ENCODE measurements at places on chromosomes 5 and 9. TPM values are rescaled to one million over a fixed set of nuclear protein-coding genes. Genes with fewer than 3 reads are reported as not detected.

Gene OTP
- not detected for polyA plus RNA-seq

Gene SPATA24
- 37.8 TPM for polyA plus RNA-seq

Gene TXNDC8
- polyA plus RNA-seq: not detected

Gene IL11RA
- 20.8 TPM for polyA plus RNA-seq

Gene LCP2
- polyA plus RNA-seq: 3.1 TPM

Gene KCNT1
- polyA plus RNA-seq: 0.21 TPM

Measured in heart left ventricle (tissue), 16 donors.